ENCODE measurements at places on chromosomes 4 and X.

GRCh38 chrX:13540602-13541001 is 28.8 kb upstream of the EGFL6 start:
- no peak for DNase-seq

GRCh38 chrX:111131572-111131971 is 35.6 kb downstream of the PAK3 start:
- DNase-seq: peak; percentile 73

- DNase-seq: peak; percentile 28
These were observed 97.1 kb downstream of the MRPL1 start for GRCh38 chr4:77959566-77960338.

- DNase-seq: no peak
These were observed 143.5 kb downstream of the MGST2 start for GRCh38 chr4:139808808-139809756.
